GM23338 (cell line): ENCODE measurements at places on chromosomes 7 and 10.

GRCh38 chr10:5968681-5969453 is 8.5 kb downstream of the IL15RA start:
- no peak for DNase-seq

- peak; percentile 58 for DNase-seq
These were observed 53.7 kb downstream of the TAF3 start for GRCh38 chr10:7872041-7872442.

GRCh38 chr10:7587168-7587864 is 79.5 kb downstream of the ITIH5 start:
- no peak for DNase-seq

DNA sequence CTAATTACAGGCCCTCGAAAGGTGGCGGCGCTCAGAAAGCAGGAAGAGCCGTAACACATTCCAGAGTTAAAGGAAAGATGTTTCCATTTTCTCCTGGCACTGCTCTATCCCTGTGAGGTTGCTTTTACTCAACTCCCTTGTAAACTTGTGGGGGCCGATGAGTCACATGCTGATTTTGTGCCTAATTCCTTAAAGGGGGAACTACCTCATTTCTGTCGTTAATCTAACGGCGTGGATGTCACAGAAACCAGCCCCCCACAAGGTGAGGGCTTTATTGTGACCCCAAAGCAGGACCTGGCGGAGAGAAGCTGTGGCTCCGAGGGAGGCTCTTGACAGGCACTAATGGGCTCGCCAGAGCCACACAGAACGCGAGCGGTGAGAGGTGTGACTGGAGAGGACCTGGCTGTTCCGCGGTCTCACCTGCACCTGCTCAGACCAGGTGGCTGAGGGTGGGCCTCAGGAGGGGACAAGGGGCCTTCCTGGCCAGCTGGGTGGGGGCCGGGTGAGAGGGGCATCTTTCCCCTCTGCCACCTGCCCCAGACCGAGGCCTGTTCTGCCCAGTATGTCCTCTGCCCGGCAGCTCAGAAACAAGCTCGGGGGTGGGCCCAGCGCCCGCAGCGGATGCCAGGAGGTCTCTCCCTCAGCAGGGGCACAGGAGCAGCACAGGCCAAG is 50.9 kb downstream of the CALML3 start:
- DNase-seq = no peak

GRCh38 chr7:24017519-24017918 is 266.5 kb upstream of the NPY start:
- DNase-seq = no peak

DNA sequence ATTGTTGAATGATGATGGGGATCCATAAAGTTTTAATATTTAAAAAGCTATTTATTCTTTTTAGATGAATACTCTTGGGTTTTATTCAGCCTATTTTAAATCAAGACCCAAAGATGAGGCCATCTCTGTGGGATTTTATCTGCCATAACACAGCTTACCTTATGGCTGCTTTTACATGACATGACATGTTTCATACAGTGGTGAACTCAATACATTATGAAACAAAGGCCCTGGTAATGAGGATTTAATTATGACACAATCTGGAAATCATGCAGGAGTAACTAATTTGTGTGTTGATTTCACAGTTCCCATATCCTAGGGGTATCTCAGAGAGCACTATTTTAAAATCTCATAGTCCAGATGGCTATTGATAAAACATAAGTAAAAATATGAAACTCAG is 661.8 kb upstream of the FZD8 start:
- DNase-seq = no peak

GRCh38 chr7:7671361-7671760 is 30.8 kb downstream of the UMAD1 start:
- DNase-seq = no peak

GRCh38 chr7:37311355-37311754 is 137.3 kb downstream of the ELMO1 start:
- no peak for DNase-seq

DNA sequence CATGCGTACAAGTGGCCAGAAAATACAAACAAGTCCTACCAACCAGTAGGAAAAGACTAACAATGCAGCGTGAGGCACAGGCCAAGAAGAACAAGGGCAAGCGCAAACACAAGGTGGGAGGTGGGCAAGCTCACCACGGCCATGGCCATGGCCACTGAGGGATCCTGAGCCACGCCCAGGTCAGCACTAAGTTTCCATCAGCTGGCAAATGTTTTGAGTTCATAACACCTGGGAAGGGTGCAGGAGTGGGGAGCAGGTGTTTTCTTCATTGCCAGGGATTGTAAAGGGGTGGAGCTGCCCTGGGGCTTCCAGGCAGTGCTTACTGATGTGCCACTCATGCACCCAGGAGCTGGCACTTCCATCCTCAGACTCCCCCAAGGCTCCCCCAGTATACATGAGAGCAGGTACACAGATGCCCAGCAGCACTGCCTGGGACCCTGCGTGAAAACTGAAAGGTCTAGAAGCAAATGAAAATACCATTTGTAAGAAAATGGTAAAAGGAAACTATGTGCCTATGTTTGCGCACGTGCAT is 139.2 kb upstream of the RET start:
- DNase-seq = no peak

- DNase-seq = no peak
These were observed 4.6 kb downstream of the ASB4 start for GRCh38 chr7:95490231-95490762.

- no peak for DNase-seq
These were observed 5.3 kb downstream of the ARPC1A start for GRCh38 chr7:99331002-99331401.

DNA sequence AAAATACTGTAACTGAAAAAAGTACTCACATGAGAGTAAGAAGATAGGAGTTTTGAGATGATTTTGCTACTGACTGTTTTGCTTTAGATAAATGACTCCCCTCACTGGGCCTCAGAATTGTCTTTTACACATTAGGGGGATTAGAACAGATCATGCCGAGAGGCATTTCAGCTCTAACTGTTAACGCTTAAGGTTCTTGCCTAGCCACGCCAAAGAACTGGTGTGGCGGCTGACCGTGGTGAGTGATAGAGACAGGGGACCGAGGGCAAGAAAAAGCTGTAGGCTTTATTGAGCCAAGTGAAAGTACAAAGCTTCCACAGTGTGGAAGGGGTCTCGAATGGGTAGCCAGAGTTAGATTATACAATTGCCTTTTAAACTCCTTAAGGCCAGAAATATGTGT is 368.5 kb upstream of the MYO3A start:
- DNase-seq = no peak

DNA sequence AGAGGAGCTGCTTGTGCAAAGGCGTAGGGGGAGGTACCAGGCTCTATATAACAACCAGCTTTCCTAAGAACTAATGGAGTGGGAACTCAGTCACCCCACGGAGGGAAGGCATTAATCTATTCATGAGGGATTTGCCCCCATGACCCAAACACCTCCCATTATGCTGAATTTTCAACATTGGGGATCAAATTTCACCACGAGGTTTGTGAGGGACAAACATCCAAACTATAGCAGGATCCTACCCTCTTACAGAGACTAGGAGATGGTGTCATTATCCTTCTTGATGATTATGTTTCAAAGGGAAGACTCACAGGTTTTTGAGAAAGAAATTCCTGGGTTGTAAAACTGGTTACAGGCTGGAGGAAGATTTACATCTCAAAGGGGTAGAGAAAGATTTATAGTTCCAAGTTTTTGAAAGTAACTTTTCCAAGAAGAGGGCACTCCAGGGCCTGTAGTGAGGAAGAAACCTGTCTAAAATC is 295.0 kb upstream of the DKK1 start:
- peak; percentile 40 for DNase-seq

GRCh38 chr7:82715344-82715743 is 271.8 kb upstream of the CACNA2D1 start:
- no peak for DNase-seq

DNA sequence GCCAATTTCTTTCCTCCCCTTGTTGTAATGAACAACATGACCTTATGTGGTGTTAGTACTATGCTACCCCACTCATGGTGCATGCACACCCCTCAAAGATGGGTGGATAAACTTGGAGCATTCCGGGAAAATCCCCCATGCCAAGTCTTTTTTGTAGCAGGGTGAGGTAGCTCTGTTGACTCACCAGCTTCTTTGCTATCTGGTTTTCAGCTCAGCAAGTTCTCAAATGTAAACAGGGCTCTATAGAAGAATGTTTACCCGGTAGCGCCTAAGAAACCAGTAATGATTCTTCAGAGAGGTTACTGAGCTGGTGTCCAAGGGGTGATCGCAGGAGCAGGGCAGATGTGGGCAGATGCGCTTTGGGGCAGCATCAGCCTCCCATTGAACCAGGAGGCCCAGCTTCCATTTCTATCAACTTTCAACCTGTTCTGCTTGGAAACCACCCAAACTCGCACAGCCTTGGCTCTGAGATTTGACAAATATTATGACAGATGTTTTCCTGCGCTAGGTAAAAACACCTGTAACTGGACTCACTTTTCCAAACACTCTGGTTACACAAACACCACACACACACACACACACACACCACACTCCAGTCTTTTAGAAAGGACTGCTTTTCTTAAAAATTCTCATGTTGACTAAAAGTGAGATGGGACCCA is 87.8 kb downstream of the ZRANB1 start:
- DNase-seq = no peak

DNA sequence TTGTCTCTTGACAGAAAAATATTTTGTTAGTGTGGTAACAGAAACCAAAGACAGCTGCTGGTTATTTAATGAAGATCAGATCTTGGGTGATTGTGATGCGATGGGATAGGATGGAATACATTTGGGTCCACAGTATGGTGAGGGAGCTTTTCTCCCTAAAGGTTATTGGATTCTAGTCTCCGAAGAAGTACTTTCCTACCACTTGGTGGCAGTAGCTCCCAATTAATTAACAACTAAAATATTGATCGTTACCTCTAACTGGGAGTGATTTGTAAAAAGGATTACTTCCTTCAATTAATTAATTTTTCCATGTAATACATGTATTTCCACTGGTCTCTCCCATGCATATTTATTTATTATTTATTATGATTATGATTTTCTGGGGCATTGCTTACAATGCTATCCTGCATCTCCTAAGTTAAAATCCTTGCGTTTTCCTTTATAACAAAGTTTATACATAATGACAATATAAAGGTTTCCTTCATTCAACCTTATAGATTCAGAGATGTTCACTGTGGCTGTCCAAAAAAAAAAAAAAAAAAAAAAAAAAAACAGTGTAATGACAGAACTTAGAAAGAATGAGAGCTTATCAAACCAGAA is 25.6 kb downstream of the TMEM196 start:
- peak; percentile 82 for DNase-seq

DNA sequence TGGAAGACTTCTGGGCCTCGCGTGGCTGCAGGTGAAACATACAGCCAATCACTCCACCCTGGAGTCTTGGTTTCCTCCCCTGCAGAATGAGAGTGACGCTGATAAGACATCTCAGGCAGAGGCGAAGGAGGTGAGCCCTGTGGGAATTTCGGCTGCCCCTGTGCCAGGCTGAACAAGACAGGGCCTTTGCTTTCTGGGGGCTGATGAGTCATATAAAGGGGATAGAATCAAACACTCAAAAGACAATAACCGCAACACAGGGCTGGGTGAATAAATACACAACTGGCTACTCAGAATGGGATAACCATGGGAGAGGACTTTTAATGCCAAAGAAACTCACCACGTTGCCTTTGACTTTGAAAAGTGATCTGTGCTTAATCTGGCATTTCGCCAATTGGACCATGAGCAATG is 143.8 kb downstream of the KCNMA1 start:
- DNase-seq = no peak

DNA sequence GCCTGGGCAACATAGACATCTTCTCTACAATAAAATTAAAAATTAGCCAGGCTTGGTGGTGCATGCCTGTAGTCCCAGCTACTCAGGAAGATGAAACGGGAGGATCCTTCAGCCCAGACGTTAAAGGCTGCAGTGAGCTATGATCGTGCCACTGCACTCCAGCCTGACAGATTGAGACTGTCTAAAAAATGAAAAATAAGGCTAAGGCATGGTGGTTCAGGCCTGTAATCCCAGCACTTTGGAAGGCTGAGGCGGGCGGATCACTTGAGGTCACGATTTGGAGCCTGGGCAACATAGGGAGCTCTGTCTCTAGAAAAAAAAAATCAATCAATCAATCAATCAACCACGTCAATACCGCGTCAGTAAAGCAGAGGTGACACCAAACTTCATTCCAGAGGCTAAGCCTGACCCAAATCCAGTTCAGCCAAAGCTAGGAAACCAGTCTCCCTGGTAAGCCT is 31.1 kb downstream of the MRPS24 start:
- DNase-seq = no peak

DNA sequence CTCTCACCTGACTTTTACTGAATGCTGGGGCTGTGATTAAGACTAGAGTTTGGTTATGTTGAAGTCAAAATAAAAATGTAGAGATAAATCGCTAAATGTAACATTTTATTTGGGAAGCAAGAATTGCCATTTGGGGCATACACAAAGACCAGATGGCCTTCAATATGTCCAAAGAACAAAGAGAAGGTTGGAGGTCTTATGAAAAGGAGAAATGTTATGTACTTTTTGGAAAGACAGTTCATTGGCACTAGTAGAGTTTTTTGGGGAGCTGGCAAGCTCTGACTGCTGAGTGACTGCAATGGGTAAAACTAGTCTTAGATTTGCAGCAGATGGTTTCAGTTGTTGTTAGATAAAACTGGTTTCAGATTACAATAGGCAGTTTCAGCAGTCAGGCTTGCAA is 35.6 kb upstream of the GALNT17 start:
- DNase-seq = no peak

GRCh38 chr7:44261240-44261639 is 60.5 kb downstream of the YKT6 start:
- DNase-seq = no peak

GRCh38 chr10:17474595-17475323 is 20.4 kb upstream of the ST8SIA6 start:
- no peak for DNase-seq

DNA sequence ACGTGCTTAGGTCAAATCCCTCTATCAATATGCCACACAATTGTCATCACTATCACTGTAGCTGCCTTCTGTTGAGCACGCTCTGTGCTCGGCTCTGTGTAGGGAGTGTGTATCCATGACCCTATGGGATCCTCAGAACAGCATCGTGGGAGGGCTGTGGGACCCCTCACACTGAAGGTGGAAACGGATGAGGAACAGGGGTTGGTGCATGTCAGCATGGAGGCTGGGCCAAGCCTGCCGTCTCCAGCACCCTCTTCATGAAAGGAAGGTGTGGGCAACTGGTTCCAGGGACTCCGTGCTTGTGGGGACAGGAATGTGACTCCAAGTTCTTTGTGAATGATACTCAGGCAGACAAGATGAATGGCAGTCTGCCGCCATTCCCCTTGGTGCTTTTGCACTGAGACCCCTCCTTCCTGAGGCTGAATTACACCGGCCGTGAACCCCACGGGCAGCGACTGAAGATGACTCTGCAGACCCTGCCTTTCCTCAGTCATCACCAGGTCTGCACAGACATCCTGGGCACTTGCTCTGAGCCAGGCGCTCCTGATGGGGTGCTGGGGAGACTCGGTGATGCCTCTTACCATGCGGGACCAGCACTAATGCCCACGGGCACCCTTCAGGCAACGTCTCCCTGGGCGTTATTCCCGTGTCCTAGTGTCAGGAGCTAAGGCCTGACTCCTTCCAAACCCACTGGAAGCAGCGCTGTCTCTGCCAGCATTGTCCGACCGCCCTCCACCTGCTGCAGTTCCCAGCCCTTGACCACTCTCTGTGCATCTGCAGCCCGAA is 495.2 kb downstream of the TCERG1L start:
- no peak for DNase-seq
